ENCODE measurements at places on chromosomes 13 and 19.

- DNase-seq, result no peak
Measured at GRCh38 chr13:42041011-42041683, 7.3 kb upstream of the DGKH start.

- DNase-seq, result no peak
Measured at GRCh38 chr13:48043789-48044503, 6.4 kb downstream of the NUDT15 start.

DNA sequence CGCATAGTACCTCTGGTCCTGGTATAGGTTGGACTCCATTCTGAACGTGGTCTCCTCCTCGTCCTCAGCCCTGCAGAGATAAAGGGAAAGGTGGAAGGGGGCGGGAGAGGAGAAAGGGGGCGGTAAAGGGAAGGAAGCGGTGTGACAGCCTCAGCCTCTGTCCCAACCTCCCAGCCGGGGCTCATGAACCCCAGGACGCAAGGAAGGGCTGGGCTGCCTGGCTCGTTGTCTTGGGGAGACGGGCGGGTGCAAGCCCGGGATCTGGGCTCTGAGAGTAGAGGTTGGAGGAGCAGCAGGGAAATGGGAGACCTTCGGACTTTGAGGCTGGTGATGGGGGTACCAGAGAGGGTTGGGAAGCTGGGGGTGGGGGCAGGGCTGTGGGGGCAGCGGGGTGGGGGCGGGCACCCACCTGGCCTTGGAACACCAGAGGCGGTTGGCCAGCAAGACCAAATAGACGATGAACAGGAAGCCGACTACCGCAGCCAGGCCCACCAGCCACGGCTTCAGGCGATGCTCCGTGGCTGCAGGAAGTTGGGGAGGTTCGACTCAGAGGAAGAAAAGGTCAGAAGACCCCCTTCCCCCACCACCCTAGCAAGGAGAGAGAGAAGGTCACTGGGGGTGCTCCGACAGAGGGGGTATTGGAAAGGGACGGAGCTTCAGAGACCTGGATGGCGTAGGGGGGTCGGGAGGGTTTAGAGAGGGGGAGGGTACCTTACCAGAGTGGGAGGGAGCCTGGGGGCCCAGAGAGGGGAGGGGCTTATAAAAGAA, 1.7 kb downstream of the SMIM24 start:
- DNase-seq, result no peak

DNA sequence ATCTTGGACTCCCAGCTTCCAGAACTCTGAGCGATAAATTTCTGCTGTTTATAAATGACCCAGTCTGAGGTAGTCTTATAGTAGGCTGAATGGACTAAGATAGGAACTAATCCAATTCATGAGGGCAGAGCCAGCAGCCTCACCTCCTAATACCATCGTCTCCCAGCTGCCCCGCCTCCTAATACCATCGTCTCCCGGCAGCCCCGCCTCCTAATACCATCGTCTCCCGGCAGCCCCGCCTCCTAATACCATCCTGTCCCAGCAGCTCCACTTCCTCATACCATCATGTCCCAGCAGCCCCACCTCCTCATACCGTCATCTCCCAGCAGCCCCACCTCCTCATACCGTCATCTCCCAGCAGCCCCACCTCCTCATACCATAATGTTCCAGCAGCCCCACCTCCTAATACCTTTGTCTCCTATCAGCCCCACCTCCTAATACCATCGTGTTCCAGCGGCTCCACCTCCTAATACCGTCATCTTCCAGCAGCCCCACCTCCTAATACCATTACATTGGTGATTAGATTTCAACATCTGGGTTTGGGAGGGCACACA, 2.4 kb upstream of the ARGLU1 start:
- no peak for DNase-seq

- DNase-seq, result no peak
Measured at GRCh38 chr19:45177817-45178261, at the start of gene TRAPPC6A. TRAPPC6A (minus strand) TSS chr19:45178237; CDS start chr19:45178218, 19 bp downstream.

DNA sequence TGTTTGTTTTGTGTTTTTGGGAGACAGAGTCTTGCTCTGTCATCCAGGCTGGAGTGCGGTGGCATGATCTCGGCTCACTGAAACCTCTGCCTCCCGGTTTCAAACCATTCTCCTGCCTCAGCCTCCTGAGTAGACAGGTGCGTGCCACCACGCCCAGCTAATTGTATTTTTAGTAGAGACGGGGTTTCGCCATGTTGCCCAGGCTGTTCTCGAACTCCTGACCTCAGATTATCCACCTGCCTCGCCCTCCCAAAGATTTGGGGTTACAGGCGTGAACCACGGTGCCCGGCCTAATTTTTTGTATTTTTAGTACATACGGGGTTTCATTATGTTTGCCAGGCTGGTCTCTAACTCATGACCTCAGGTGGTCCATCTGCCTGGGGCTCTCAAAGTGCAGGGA, 8.3 kb upstream of the ZNF681 start:
- DNase-seq, result no peak

- DNase-seq, result no peak
Measured at GRCh38 chr13:62278271-62278670, 862.6 kb upstream of the PCDH20 start.

GRCh38 chr19:34128558-34129250, 43.6 kb upstream of the LSM14A start:
- no peak for DNase-seq

- DNase-seq, result no peak
Measured at GRCh38 chr19:17358395-17358794, 18.7 kb downstream of the PLVAP start.

GRCh38 chr19:47820410-47820809, 1.3 kb upstream of the CRX start:
- DNase-seq, result no peak

DNA sequence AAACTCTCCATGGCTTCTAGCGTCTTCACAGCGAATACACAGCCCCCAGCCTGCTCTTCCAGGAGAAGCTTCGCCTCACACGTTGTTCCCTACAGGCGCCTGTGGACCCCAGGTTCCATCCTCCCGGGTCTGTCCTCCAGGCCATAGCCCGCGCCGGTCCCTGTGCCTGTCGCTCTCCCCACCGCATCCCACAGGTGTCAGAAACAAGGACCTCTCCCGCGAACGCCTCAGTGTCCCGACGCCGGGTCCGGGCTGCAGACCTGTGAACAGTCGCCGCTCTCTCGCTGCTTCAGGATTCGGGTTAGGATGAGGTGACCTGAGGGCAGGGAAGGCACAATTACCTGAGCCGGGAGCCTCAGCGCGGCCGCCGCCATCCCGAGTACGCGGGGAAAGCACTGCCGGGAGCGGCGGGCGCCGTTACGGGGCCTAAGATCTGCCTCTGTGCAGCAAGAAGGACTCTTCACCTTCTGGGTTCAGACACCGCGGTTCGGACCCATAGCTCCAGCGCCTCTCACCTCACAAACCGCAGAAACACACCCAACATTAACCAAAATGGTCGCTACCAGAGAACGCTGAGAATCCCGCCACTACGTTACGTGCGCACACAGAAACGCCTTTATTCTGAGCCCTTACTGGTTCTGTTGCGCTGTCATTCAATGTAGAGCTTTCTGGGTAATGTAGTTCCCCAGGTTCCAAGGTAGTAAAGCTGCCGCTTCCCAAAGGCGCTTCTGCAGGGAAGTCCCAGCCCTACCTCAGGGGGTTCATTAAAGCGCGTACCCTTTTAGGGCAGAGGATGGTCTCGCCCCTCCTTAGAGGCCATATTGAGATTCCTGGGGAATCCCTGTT, at the start of gene ZNF418:
ZNF418 (minus strand) TSS at position 583 of the 846 bp plus-strand sequence. CDS start 1,580 bp downstream, outside the sequence.
- DNase-seq, result peak; percentile 72

DNA sequence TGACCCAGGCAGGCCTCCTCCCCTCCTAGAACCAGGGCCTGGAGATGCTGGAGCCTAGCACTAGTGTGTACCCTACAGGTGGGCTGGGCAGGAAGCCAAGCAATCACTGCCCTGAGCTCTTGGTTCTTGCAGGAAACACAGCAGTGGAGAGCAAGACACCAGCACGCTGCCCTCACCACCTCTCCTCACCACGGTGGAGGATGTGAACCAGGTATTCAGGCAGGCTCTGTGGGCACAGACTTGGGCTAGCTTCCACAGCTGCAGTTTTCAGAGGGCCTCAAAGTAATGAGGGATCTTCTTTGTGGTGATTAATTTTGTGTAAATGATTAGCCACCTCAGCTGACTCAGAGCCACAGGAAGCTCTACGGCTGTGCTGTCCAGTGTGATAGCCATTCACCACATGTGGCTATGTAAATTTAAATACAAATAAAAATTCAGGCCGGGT, 13.6 kb upstream of the GPI start:
- no peak for DNase-seq

GRCh38 chr13:19345916-19346422, 164.3 kb upstream of the TUBA3C start:
- no peak for DNase-seq

GRCh38 chr19:49889687-49890348, 6.9 kb downstream of the IL4I1 start:
- peak; percentile 21 for DNase-seq

DNA sequence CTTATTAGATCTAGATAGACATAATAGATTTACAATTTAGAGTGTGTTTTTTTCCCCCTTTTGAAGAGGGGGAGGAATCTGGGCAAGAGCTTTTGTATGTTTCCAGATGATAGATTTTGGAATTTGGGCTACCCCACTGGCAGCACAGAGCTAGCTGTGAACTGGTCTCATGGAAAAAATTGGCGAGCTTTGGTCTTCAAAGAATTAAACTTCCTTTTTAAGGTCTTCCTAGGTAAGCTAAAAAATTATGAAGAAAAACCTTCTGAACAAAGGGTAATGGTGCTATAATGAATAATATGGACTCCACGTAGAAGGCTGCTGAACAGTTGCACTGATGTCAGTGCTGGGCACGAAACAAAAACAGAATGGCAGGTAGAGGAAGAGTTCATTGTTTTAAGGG, 109.3 kb downstream of the ZIC5 start:
- no peak for DNase-seq

GRCh38 chr13:63595811-63596210, 2180.2 kb upstream of the PCDH20 start:
- DNase-seq, result no peak

GRCh38 chr19:19074196-19074882, 10.5 kb downstream of the SLC25A42 start:
- no peak for DNase-seq
